ENCODE measurements at places on chromosomes 13 and 19. TPM values are rescaled to one million over a fixed set of nuclear protein-coding genes. Genes with fewer than 3 reads are reported as not detected.

DNA sequence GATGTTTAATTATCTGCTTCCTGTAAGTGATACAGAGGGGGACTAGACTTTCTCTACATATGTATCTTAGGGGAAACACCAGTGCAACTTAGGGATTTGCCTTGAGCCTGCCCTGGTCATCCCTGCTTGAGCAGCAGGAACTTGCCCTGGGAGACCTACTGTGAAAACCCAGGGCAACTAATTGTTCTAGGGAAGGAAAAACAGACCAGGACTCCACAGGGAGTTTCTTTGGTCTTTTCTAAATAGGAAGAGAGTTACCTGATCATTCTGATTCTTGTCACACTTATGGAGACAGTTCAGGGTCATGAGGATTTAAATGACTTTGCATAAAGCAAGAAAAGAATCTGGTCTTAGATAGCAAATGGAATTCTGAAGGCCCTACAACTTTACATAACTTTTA lies 89.1 kb downstream of the WASF3 start:
- no peaks in the 10 kb centered on the region for H3K27me3 ChIP-seq
- no peak overlapping the region for H3K4me3 ChIP-seq
- DNase-seq = no peak
- H3K4me1 ChIP-seq = no peaks in the 10 kb centered on the region

DNA sequence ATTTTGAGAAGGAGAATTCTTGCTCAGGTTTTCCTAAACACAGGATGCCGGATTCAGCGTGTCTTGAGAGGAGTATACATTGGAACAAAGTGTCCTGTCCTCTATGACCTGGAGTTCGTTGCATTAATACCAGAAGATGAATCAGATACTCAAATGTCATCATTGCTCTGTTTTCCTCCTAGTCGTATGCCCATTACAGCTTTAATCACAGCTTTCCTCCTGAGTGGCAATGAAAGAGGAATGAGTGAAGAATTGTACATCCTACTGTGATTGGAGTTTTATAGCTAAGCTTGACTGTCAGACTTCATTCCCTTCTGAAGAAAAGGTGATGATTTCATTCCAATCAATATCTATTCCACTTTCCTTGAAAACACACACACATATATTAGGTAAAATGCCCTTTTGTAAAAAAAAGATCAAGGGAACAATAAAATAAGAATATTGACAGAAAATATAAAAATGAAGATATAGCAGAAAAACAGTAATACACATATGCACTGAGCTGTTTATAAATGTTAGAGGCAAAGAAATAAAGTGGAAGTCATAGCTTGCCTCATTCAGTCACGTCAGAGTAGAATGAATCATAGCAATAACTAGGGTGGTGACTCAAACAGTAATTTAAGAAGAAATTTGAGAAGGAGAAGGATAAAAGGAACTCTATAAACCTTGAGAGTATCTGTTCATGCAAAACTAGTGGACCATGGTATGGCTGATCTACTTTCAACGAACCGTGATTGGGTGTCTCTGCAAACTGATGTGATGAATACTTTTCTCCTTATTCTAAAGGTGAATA lies 501.5 kb downstream of the SUCLA2 start:
- H3K27ac ChIP-seq = peak overlapping the region; percentile 9
- H3K4me1 ChIP-seq = no peaks in the 10 kb centered on the region
- H3K4me3 ChIP-seq = no peak overlapping the region
- no peaks in the 10 kb centered on the region for H3K36me3 ChIP-seq
- no peak for DNase-seq

- no peak overlapping the region for H3K4me3 ChIP-seq
- H3K27me3 ChIP-seq = no peaks in the 10 kb centered on the region
- DNase-seq = no peak
- no peak overlapping the region for H3K27ac ChIP-seq
- no peaks in the 10 kb centered on the region for H3K4me1 ChIP-seq
- H3K36me3 ChIP-seq = peaks cover 10% of the 10 kb centered on the region
These were observed 28.5 kb downstream of the SAFB start for GRCh38 chr19:5651361-5651760.

Gene PALM
- 9.3 TPM for total RNA-seq

Gene MCEMP1
- total RNA-seq = 0.36 TPM
